ENCODE measurements at places on chromosomes 12 and 14.

- no peak for DNase-seq
Measured at GRCh38 chr12:460261-461230, 807 bp downstream of the B4GALNT3 start.

DNA sequence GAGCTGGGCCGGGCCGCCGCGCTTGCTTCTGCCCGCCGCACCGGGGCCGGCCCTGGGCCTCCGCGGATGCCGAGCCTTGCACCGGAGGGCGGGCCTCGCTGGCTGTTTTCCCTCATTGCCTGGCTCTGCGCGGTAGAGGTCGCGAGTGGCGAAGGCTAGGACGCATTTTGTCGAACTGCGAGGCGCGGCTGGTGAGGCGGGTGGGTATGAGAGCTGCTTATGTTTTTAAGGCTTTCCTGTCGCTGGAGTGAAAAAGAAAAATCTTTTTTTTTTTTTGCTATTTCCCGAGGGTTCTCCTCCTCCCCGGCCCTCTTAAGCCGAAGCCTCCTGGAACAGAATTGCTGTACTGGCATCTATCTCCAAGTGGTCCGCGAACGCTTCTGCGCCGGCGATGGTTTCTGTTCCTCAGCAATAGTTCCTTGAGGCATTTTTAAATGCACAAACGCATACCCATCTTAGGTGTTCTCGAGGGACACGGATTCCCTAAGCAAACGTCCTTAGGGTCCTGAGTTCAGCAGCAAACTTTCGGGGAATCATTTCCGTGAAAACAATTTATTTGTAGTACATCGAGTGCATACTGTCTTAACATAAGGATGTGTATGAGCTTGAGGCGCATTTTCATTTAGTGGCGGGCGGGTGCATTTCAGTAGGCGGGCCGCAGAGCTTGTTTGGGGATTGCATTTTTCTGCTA, 631 bp downstream of the RESF1 start:
- peak; percentile 60 for DNase-seq

DNA sequence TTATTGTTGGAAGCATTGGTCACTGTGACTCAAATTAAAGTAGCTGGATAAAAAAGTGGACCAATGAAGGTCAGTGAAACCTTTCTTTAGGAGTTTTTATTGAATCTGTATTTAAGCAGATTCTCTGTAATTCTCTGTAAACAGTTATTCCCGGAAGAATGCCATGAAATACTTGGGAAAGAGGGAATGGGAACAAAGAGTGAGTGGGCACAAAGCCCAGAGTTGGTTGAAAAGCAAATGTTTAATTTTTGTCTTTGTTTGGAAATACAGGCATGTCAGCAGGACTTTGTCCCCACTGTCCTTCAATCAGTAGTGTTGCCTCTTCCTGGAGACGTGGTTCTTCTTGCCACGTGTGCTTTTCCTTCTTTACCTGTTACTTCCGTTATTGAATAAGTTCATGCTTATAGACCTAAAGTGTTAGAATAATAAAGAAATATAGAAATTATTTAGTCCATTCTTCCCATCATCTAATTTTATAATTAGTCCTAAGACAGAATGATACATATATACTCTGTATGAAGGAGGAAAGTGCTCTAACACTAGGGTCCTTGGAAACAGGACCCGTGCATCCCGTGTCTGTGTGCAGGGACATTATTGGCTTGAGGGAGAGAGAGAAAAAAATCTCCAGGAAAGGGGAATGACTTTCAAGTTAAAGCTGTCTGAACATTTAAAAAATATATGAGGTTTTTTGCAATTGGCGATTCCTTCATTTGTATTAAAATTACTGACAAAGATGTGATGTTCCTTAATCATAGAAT, 2.0 kb upstream of the ANG start:
- no peak for DNase-seq

DNA sequence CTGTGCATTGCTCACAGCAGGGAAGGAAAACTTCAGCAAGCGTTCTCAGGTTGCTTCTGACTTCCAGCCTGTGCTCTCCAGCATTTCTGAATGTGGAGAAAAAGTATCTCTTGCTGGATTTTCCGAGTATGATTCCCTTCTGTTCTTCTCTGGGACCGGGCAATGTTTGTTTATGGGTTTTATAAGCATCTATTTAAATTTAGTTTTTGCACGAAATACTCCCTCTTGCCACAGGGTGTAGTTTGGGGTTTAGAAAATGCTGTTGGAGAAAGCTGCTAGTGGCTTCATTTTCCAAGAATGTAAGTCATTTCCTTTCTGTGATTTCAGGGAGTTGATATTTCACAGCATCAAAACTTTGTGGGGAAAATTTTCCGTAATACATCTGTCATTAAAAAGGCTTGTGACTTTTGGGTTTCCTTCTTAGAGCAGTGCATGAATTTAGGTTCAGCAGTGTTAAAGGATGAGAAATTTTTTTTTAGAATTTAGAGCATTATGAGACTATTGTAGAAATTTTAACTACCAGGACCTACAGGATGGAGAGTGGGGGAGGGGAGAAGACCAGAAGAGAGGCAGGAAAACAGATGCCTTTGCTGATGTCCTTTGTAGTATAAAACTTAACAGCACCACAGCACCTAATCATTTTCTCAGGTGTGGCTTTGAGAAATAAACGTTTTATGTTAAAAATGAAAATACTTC, 1.5 kb downstream of the FRMD6 start:
- peak; percentile 88 for DNase-seq
